Kidney (tissue), 22 donors: ENCODE measurements at places on chromosomes 13 and 19. TPM values are rescaled to one million over a fixed set of nuclear protein-coding genes. Genes with fewer than 3 reads are reported as not detected.

The ZNF571 gene
- total RNA-seq, result 8.1 TPM

The MYO1F gene
- 35.8 TPM for total RNA-seq

DNA sequence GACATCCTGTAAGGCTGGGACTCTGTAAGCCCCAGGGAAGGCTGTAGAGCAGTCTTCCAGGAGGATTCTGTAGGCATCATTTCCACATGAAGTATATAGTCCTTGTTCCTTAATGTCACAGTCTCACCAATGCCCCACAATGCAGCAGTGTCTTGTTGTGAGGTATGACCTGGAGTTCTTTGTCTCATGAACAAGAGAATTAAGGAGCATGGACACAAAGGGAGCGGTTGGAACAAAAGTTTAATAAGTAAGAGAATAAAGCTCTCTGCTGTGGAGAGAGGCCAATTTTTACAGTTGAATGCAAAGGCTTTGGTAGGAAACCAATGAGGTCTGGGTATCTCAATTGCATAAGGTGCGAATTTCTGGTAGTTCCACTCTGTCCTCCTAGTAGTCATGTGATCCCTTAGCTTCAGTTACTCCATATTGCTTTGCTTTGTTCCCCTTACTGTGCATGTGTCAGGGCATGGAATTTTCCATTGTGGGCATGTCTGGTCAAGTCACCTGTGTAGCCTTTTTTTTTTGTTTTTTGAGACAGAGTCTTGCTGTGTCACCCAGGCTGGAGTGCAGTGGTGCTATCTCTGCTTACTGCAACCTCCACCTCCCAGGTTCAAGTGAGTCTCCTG is 124.3 kb upstream of the TMTC4 start:
- DNase-seq, result no peak

GRCh38 chr13:92187378-92187989 is 789.1 kb downstream of the GPC5 start:
- DNase-seq, result peak; percentile 32

DNA sequence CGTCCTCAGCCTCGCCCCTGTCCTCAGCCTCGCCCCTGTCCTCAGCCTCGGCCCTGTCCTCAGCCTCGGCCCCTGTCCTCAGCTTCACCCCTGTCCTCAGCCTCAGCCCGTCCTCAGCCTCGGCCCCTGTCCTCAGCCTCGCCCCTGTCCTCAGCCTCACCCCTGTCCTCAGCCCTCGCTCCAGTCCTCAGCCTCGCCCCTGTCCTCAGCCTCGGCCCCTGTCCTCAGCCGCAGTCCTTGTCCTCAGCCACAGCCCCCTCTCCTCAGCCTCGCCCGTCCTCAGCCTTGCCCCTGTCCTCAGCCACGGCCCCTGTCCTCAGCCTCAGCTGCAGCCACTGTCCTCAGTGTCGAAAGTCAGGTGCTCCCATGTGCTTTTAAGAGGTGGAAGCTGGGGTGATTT is 10.5 kb downstream of the C13orf46 start:
- no peak for DNase-seq
